ENCODE measurements at places on chromosomes 7 and 10.

- no peak for DNase-seq
These were observed 54.4 kb downstream of the MYPN start for GRCh38 chr10:68163735-68164134.

- no peak for DNase-seq
These were observed 28.6 kb downstream of the REEP3 start for GRCh38 chr10:63549810-63550209.

DNA sequence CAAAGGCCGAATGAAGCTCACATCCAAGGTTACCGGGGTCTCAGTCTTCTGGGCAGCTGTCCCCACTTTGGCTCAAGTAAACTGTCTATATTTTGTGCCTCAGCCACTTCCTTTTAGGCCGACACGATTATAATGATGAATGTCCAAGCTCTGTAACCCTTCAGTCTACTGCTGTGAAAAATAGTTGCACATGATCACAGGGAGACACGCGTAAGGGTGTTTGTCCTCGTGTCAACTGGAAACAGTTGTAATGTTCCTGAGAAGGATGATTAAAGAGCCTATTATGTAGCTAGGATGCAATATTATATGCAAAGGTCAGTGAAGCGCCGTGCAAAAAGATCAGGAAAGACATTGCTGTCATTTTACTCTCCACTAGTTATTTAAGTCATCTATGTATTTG lies 559.9 kb downstream of the SDK1 start:
- no peak for DNase-seq

DNA sequence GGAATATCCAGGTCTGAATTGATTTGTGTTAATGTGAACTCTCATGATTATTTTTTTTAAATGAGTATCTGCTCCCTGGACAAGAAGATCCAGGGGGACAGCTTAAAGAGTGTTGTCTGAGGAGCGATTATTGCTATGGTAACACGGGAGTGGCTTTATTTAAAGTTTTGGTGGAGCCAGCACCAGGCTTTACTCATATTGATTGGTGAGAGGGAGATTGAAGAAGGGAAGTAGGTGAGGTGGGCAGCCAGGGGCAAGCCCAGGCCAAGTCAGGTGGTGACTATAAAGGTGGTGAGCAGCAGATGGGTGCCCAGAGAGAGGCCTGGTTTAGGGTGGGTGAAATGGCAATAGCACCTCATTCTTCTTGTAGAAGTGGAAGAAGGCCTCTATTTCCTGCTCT lies 10.2 kb upstream of the AGR2 start:
- no peak for DNase-seq

Data from GM04504 (cell line).